Activated naive CD4-positive, alpha-beta T cell treated with anti-CD3 and anti-CD28 coated beads for 36 hours (primary cell): ENCODE measurements at places on chromosomes 6 and 20. TPM values are rescaled to one million over a fixed set of nuclear protein-coding genes. Genes with fewer than 3 reads are reported as not detected.
A peak's percentile ranks its signal among the peaks of the same experiment; 100 is the strongest.

The OPN5 gene
- total RNA-seq, result not detected

The BPIFA1 gene
- total RNA-seq, result not detected

The GRM4 gene
- 0.27 TPM for total RNA-seq

The ATRN gene
- total RNA-seq, result 5.1 TPM

The TBPL1 gene
- 27.6 TPM for total RNA-seq

The RAB44 gene
- not detected for total RNA-seq

GRCh38 chr20:54123587-54124180 lies 50.1 kb downstream of the CYP24A1 start:
- DNase-seq, result no peak

DNA sequence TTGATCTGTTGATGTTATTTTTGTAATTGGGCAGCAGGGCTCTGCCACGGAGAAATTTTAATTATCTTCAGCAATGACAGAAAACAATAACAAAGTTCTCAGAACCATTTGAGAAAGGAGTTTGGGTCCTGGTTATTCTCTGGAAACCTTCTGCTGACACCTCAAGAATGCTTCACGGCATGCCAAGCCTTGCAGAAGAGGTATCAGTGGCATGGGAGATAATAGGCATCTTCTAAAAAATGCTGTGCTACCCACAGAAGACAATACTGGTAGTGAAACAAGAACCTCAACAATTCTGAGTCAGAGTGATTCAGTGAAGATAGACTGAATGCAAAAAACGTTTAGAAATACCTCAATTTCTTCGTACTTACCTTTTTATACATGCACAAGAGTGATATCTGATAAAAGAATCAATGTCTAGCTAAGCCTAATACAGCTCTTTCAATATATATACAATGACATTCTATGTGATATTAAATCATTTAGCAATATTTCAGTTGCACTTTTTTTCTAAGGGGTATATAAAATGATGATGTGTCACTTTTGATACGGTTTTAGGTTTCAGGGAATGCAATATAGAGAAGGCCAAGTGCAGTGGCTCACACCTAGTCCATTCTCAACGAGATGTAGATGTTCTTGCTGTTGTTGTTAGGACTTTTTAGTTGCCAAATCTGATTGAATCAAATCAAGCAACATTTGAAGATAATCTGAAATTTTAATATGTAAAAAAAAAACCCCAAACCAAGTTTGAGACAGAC lies 110.4 kb upstream of the COL21A1 start:
- DNase-seq, result no peak

DNA sequence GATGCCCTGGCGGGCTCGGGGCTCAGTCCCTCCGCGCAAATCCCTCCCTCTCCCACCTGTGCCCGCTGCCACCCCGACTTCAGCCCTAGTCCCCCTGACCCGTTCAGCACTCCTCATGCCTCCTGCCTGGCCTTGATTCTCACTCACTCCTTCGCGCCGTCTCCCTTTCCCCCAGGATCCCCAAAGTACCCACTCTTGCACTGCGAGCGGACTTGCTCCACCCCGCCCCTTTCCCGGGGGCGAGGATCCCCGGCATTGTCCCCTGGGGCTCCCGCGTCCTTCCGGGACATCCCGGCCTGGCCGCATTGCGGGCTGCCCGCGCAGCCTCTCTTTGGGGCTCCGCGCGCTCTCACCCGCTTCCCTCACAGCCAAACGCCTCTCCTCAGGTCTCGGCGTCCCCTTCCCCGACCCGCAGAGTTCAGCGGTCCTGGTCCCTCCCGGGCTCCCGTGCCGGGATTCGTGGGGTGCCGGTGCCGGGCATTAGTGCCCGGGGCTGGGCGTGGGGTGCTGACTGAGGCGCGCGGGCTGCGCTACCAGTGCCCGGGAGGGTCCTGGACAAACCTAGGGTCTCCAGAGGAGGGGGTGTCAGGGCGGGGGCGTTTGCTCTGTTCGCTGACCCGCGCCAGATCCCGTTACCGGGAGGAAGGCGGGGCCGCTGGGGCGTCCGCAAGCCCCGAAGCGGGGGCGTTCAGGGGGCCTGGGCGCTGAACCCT lies 45.5 kb upstream of the SUPT3H start:
- peak; percentile 45 for DNase-seq

DNA sequence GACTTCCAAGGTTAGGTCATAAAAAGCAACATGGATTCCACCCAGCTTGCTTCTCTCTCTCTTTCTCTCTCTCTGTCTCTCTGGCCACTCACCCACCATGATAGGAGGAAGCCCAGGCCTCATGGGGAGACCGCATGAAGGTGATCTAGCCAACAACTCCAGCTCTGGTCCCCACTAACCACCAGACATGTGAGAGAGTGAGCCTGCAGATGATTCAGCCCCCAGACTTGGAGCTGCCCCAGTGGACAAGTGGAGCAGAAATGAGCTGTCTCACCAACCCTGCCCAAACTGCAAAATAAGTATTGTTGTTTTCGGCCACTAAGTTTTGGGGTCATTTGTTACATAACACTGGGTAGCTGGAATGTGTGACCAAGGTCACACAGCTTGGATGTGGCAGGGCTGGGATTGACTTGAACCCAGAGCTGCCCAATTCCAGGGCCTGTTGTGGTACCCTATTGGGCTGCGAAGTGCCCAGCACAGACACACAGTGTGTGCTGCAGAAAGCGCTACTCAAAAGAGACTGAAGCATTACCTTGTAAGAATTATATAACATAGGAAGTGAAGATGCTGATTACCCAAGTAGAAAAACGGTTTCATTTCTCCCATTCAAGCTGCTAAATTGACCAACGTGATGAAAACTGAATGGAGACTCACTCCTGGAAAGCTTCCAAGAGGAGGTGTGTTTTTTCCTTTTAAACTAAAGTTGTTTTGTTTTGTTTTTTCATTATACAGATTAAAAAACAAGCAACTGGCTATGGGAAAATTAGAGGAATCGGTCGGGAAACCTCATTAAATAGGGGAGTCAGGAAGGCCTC lies 9.1 kb upstream of the TLDC2 start:
- DNase-seq, result no peak

GRCh38 chr20:47672166-47672565 lies 113.1 kb downstream of the SULF2 start:
- DNase-seq, result no peak

- peak; percentile 2 for DNase-seq
These were observed 16.2 kb downstream of the RAB44 start for GRCh38 chr6:36713846-36714245.

DNA sequence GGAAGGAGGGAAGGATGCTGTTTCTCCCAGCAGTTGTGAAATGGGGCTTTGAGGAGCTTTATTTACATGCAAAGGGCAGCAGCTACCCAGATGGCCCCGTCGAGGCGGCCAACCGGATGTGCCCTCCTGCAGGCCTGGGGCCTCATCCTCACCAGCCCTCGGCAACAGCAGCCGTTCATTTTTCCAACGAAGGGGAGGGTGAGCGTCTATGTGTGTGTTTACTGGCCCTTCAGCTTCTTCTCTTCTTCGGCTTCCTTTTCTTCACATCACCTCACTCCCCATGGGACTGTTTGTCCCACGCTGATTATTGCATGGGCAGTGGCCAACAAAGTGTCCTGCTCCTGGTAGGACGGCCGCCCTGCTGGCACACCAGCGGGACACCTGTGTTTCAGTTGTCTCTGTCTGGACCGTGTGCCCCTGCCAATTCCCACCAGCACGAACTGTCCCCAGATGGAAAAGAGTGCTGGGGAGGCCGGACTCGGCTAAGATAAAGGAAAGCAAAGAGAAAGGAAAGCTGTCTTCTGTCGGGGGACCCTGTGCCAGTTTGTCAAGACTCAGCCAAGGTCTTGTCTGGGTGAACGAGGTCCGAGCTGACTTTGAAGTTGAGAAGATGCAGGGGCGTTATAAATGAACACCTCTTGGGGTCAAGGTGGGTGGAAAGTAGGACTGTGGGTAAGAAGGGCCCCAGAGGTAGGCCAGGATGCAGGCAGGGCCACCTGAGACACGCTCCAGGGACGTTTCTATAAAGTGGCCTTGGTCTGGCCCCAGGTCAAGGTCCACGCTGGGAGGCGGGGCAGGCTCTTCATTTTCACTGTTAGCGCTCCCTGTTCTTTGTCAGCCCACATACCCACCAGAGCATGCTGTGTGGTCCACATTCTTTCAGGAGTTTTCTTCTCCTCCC lies 57.0 kb downstream of the FAM50B start:
- no peak for DNase-seq
